ENCODE measurements at places on chromosomes 6 and 20.

DNA sequence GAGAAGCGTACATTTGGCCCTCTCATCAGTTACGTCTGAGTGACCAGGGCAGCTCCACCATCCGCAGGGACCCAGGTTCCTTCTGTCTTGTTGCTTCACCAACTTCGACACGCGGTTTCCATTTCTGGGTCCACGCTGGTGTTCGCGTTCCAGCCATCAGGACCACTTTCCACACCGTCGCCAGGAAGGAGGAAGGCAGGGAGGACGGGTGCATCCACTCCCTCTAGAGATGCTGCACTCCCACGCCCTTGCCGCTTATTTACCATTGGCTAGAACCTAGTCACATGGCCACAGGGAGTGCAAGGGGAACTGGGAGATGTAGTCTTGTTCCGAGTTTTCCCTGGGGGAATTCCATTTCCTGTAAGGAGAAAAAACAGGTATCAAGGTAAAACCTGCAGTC lies 33.2 kb upstream of the SNX9 start:
- no peak for DNase-seq

DNA sequence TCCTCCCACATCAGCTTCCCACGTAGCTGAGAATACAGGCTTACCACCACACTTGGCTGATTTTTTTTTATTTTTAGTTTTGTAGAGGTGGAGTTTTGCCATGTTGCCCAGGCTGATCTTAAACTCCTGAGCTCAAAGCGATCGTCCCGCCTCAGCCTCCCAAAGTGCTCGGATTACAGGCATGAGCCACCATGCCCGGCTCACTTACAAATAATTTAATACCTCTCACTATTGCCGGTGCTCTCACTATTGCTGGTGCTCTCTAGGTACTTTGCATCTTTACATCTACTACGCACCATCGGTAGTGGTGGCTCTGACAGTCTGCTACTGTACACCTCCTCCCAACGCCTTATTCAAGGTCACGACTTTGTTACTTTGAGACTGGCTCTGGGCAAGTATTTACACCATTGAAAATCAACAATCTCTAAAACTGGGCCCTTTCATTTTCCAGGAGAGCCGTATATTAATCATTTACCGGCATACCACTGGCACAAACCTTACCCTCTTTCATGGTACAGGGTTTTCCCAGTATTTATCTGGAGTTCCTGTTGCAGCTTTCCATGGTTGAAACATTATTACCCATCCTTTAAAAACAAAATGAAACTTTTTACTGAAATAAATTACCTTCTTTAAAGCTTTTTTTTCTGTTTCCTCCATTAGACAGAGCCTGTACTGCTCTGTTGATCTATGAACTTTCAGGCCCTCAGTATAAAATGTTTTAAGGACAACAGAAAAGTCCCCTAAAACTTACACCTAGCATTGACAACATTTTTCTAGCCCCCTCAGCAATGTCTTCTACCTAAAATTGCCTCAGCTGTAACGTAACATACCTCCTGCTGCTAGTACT lies 259.6 kb upstream of the PLCB4 start:
- no peak for DNase-seq

DNA sequence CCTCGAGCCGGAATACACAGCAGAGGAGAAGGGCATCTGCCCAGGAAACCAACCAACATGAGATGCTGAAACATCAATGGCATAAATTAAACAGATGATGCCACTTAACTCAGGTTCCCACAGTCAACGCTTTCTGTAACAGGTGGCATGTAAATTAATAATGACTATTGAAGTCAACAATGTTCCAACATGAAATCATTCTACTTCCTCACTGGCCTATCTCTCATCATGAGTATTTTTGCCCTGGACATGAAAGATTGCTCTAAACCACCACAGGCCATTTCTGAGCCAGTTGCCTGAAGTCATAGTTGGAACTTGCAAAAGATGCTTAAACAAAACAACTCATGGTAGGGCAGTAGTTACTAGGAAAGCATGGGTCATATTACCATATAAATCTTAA lies 397.9 kb upstream of the JARID2 start:
- DNase-seq = peak; percentile 70

GRCh38 chr6:132669690-132670291 lies 10.8 kb upstream of the TAAR1 start:
- DNase-seq = peak; percentile 54

GRCh38 chr6:166355552-166355951 lies 13.2 kb upstream of the SFT2D1 start:
- no peak for DNase-seq

DNA sequence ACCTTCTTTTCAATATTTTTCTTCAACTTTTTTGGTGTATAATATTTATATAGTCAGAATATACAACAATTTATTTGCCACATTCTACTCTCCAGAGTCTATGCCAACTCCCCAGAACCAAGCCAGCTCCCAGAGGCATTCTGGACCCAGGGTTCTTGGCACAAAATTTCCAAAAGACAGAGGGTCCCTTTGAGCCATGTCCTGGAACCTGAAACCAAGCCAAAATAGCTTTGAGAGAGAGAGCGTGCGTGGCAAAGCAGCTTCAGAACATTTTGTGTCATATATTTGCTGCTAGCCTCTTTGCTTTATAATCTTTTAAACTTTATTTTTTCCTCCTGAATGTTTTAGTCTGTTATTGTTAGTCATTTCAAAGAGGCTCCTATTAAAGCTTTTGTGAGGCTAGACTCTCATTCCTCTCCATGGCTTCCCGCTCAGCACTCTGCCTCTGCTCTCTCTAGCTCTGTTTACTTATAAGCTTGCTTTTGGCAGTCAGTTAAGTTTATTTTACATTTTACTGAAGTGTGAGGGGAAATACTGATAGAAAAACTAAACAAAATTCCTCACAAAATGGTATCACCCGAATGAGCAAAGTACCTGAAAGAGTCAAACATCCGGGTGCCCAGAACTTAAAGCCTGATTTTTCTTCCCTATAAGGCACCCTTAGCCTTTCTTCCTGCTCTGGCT lies 605.1 kb upstream of the ID4 start:
- no peak for DNase-seq

GRCh38 chr20:31667315-31668285 lies 29.9 kb downstream of the COX4I2 start:
- DNase-seq = no peak

DNA sequence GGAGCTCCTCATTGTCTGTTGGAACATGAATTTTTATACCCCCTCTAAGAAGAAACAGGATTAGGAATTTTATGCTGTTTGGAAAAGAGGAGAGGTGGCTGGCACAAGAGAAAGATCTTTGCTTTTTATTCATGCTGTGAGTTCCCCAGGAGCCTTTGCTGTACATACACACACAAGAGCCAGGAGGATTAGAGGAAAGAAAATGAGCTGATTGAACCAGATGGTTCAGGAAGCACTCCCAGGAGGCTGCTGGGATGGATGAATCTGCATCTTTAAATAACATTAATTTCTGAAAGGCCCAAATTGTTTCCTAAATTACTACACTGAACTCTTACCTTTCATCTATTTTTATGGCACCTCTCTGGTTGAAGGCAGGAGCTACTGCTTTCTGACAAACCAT lies 20.1 kb upstream of the TCP11 start:
- no peak for DNase-seq

DNA sequence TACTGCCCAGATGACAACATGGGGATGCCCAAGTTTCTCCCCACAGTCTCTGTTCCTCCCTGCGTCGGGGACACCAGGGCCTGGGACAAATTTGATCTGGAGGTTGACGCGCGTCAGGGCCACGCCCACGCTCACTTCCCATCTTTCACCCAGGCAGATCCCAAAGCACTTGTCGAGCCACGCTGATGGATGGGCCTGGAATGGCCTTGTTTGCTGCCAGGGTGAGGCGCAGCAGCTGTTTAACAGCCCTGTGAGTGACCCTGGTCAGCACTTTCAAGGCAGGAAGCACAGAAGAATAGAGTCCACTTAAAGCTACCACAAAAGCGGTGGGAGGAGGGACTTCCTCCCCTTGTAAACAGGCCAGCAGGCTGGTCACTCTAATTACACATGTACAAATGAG lies 324.7 kb upstream of the JARID2 start:
- no peak for DNase-seq

GRCh38 chr20:49570161-49570827 lies 2.4 kb upstream of the PTGIS start:
- no peak for DNase-seq

GRCh38 chr6:158459726-158460125 lies 100.2 kb upstream of the TMEM181 start:
- DNase-seq = no peak

DNA sequence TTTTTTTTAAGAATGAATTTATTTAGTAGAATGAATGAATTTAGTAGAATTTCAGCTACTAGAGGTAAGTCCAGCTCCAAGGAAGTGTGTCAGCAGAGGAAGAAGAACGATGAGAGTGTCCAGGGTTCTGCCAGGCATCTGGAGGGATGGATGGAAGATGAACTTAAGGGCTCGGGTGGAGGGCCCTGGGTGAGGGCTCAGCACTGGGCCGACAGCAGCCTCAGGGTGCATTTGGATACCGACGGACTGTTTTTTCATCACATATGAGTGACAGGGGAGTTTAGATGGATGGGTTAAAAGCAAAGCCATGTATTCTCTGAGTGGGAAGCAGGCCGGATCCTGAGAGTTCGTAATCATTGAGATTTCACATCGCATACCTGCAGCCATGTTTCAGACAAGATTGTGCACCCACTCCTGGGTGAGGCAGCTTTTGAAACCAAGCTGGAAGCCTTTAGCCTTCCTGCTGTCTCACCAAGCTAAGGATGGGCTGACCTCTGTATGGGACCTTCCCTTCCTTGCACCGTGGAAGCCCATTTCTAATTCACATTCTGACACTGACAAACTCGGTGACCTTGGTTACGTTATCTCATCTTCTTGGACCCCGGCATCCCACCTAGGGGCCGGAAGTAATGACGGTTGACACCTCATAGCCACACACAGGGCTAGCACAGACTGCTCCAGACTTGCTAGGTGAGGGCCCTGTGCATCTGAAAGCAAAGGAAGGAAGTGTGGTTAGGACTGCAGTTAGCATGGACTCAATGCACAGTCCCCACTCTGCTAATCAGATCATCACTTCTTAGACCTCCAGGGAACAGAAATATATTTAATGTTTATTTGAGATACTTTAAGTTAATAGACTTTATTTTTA lies 228.5 kb downstream of the SLC24A3 start:
- no peak for DNase-seq

- DNase-seq = no peak
These were observed 27.8 kb upstream of the GATA5 start for GRCh38 chr20:62503401-62504178.

DNA sequence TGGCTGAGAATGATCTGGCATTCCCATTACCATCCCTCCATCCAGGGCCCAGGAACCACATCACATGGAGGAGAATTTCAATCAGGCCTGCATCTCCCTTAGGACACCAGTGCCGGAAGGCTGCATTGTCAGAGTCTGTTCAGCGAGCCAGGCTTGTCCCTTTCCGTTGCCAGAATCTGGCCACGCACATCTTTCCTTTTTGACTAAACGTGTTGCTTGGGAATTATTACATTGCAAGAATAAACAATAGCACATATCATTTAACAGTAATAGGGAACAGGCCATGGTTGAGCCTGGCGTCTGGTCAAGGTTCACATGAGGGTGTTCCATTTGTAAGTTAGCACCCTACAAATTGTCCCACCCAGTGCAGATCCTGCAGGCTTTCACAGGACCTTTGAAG lies 42.8 kb downstream of the SOBP start:
- no peak for DNase-seq

DNA sequence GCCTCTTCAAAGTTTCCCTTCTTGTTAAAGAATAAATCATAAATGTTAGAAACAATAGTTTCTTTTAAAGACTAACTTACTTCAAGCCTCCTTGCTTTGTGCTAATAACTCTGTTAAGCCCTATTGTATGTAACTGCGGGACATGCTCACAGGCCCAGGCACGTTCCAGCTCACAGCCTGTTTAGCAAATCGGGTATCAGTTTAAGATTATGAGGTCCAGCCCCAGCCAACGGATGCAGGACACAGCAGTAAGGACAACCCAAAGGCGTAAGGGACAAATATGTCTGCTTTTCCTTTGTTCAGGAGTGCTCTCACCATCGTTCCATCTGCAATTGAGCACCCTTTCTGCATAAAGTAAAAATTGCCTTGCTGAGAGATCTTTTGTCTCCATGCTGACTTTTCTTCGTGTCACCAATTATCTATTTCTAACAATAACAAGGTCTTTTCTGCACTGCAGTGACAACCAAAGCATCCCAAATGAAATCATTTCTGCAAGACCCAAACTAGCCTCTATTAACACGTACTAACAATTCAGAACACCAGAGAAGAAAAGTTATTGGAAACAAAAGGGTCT lies 1.4 kb downstream of the C6orf52 start:
- DNase-seq = no peak

- DNase-seq = no peak
These were observed 44.2 kb upstream of the ARMC2 start for GRCh38 chr6:108803982-108804490.

DNA sequence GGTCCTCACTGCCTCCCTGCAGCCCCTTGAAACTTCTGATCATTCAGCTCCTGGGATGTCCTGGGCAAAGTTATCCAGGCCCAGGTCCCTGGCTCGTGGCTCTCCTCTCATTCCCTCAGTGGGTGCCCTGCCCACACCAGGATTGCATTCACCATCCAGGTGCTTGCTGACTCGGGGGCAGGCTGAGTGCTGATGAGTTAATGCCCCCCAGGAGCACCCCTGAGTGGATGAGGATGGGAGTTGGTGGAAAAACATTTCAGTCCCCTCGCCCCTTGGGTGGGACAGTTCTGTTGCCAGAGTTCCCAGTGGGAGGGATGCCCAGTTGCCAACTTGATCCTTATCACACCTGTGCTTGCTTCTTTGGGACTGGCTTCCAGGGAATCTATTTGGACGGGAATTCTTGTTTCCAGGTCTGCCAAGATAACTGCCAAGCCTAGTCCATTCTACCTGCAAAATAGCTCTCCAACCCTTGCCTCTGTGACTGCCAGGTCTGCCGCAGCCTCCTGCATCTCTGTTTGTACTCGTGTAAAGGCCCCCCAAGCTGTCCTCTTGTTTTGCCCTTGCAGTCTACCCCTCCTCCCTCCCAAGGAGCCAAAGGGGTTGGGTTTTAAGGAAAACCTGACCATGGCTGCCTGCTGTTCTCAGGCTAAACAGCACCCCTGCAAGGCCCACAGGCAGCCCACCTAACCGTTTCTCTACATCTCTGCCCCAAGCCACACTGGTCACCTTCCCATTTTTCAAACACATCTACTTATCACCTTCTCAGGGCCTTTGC lies 11.6 kb upstream of the RSPO4 start:
- DNase-seq = no peak

- DNase-seq = no peak
These were observed 623.1 kb downstream of the HTR1B start for GRCh38 chr6:76840041-76840745.

DNA sequence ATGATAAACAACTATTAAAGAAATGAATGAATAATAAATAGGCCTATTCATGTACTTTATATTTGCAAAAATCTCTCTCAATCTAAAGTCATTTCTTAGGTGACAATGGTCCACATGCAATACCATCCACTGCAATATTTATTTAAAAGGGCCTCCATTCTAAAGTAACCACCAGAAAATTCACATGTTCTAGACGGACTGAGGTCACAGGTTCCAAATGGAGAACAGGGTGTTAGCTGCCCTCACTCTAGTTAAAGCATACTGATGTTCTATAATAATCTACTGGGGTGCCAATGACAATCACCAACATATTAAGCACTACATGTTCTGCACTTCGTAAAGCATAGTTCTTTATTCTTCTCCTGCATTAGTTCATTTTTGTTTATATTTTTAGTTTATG lies 1.2 kb downstream of the HBS1L start:
- DNase-seq = no peak

- no peak for DNase-seq
These were observed 212.9 kb downstream of the PLCB4 start for GRCh38 chr20:9281803-9282202.
